ENCODE measurements at places on chromosomes 2 and 18.

GRCh38 chr2:54479424-54479823 lies 23.3 kb downstream of the SPTBN1 start:
- DNase-seq: no peak

- no peak for DNase-seq
Observed at GRCh38 chr2:85472261-85472660, 53.7 kb downstream of the SH2D6 start.

- no peak for DNase-seq
Observed at GRCh38 chr2:3557639-3558204, 411 bp downstream of the RNASEH1 start.

GRCh38 chr2:32768387-32769174 lies 140.7 kb downstream of the TTC27 start:
- no peak for DNase-seq

DNA sequence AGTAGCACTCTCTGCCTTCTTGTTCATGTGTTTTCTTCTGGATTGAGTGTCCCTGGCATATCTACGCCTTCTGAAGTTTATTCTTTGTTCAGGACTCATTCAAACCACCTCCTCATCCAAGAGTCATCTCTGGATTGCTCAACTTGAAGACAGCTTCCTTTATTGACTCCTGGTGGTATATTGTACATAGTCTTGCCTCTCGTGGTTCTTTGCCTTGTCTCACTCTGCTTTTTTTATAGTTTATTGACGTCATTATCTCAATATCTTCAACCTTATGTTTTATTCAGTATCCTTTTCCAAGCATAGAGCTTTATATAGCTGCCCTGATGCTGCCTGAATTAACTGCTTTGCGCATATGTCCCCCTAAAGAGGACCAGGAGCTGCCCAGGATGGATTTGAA lies 161.7 kb downstream of the INSIG2 start:
- DNase-seq: no peak

DNA sequence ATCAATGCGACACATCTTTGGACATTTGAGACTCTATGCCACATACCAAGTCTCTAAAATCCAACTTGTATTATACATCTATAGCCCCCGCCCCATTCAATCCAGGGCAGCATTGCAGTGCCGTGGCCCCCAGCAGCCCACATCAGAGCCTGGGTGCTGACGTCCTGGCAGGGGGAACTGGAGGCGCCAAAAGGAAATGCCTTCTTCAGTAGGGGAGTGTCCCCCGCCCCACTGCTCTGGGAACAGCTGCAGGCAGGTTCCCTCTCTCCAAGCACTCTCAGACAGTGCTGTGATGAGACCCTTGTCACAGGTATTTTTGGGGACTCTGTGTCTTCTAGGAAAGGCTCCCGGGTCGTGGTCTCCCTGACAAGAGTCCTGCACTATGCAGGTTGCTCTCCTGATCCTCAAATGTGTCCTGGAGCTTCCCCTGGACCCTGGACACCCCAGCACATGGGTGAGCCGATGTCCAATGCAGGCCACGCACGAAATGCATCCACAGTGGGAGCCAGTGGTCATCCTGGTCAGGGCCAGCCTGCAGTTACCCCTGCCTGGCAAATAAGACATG lies 188.7 kb downstream of the RTP5 start:
- DNase-seq: no peak

DNA sequence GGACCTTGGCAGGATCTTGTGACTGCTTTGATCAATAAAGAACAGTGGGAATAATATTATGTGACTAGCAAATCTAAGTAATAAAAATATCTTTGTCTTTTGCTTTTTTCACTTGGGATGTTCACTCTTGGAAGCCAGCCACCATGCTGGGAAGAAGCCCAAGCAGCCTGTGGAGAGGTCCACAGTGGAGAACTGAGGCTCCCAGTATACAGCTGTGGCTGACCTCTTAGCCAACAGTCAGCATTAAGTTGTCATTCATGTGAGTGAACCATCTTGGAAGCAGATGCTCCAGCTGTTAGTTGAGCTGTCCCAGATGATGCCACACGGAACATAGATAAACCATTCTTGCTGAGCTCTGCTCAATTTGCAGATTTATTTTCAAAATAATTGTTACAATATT lies 160.0 kb downstream of the OSR1 start:
- DNase-seq: no peak

GRCh38 chr2:103135679-103136078 lies 373.8 kb downstream of the TMEM182 start:
- DNase-seq: no peak

GRCh38 chr18:69882965-69883668 lies 64.6 kb downstream of the CD226 start:
- DNase-seq: no peak

DNA sequence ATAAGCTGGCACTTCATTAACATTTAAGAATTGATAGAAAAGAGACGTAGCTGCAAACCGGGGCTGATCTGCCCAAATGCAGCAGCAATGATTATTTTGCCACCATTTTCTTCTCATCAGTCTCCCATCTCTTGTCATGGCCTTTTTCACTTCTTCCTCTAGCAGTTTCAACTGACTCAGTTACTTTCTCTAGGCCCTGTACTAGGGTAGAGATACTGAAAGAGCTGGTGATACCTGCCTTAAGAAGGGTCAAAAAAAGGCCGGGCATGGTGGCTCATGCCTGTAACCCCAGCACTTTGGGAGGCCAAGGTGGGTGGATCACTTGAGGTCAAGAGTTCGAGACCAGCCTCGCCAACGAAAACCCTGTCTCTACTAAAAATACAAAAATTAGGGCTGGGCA lies 127.4 kb downstream of the LTBP1 start:
- no peak for DNase-seq

DNA sequence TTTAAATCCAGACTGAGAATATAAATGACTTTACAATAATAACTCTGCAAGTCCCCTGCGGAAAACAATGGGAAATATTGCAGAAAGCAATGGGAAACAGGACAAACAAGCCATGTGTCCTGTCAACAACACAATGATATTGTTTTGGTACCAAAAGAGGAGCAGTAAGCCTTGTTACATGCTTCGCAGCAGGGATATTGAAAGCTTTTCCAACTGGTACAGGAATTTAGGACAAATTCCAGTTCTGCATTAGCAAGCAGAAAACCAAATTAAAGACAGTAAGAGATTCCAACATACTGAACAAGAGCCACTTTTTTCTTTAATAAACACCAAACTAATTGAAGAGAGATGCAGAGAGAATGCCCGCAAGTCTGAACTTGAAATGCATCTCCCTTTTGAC lies 30.0 kb downstream of the FRZB start:
- DNase-seq: no peak

GRCh38 chr2:130352237-130352636 lies 3.6 kb upstream of the PTPN18 start:
- no peak for DNase-seq

GRCh38 chr2:65630643-65631042 lies 198.2 kb upstream of the SPRED2 start:
- DNase-seq: no peak
